Stimulated activated naive CD4-positive, alpha-beta T cell treated with Interleukin-2 at 50 U/mL for 16 hours (primary cell): ENCODE measurements at places on chromosomes 5 and 9.

- DNase-seq = no peak
Measured at GRCh38 chr5:132480042-132480441, 10.5 kb downstream of the IRF1 start.

DNA sequence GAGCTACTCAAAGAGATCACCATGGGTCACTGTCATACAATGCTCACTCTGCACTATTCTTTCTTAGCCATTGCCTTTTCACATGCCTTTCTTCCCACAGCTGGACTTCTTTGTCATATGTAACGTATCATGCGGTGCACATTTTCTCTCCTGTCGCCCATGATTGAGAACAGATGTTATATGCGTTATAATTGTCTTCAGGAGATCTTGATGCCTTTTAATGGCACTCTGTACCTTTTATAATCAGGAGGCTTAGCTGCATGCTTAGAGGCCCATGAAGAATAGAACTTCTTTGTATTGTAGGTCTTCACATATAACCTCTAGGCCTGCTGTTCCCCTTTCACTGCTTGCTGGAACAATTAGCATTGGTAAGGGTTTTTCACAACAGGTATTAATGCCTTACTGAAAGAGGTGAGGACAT lies 436.1 kb downstream of the CDH10 start:
- no peak for DNase-seq

DNA sequence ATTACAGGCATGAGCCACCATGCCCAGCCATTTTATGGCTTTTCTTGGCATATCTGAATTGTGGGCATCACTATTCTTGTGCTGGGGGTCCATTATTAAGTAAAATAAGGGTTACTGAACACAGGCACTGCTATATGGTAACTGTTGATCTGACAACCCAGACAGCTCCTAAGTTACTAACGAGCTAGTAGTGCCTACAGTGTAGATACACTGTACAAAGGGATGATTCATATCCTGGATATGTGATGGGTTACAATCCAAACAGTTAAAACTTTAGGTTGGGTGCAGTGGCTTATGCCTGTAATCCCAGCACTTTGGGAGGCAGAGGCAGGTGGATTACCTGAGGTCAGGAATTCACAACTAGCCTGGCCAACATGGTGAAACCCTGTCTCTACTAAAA lies 4.3 kb downstream of the CD14 start:
- no peak for DNase-seq

- no peak for DNase-seq
Measured at GRCh38 chr5:113292462-113292861, 142.3 kb downstream of the TSSK1B start.

DNA sequence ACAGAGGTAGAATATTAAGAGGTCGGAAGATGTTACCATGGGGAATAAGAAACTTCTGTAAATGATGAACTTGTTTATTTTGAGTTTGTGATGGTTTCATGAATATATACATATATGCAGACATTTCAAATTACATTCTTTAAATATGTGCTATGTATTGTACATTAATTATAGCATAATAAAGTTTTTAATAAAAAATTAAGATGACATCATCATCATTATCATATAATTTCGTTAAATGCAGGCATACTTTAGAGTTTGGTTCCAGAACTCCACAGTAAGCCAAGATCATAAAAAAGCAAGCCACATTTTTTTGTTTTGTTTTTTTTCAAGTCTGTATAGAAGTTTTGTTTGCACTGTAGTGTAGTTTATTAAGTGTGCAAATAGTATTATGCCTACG lies 1403.5 kb downstream of the EFNA5 start:
- DNase-seq = no peak

- no peak for DNase-seq
Measured at GRCh38 chr5:93587597-93588351, 4.8 kb downstream of the NR2F1 start.

DNA sequence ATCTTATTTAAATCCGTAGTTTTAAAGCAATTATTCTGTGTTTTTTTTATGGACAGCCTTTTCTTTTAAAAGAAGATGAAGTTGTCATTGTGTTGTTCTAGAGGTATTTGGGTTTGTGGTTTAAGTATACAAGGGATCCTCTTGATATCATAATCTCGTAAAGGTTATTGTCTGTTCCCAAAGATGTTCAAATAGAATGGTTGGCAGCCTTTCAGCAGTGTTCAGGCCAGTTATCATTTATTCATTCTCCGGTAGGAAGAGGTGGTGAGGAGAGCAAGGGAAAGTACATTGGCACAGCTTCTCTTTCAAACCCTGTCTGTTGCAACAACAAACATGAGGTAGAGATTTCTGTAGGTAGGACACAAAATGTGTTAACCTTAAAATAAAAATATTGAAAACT lies 147.0 kb downstream of the FOCAD start:
- DNase-seq = no peak

DNA sequence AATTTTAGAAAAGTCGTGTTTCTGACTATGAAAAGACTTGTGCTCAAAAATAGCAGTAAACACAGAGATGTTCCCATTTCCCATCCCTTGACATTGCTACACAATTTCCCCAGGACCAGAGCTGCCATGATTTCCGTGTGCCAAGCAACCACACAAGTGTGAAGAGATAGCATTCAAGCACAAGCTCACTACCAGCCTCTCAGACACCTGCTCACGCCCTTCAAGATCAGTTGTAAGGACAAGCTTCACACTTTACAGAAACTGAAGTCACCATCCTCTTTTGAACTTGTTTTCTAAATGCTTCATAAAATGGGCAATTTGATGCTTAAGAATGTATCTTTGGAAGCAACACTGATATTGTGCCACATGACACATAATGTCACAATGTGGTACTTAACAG lies 333.1 kb downstream of the CAAP1 start:
- no peak for DNase-seq

GRCh38 chr5:178327931-178328711 lies 95.5 kb upstream of the PHYKPL start:
- no peak for DNase-seq

DNA sequence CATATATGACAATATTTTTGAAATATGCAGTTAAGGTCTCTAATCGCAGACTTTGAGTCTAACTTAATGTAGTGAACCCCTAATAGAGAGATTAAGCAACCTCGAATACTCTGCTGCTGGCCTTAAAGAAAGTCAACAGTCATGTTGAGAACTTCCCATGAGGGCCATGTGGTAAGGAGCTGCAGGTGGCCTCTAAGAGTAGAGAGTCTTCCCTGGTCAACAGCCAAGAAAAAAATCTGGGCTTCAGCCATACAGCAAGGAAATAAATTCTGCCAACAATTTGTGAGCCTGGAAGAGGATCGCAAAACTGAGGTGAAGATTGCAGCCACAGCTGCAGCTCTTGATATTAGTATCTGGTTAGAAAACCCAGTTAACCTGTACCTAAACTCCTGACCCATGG lies 935.2 kb upstream of the TYRP1 start:
- DNase-seq = no peak

GRCh38 chr9:99351647-99352046 lies 129.6 kb downstream of the SEC61B start:
- no peak for DNase-seq

- no peak for DNase-seq
Measured at GRCh38 chr5:122921826-122922225, 76.4 kb downstream of the SNX24 start.

- DNase-seq = no peak
Measured at GRCh38 chr9:123300554-123300953, 32.2 kb upstream of the STRBP start.

- DNase-seq = no peak
Measured at GRCh38 chr5:35488791-35489190, 128.9 kb upstream of the SPEF2 start.

DNA sequence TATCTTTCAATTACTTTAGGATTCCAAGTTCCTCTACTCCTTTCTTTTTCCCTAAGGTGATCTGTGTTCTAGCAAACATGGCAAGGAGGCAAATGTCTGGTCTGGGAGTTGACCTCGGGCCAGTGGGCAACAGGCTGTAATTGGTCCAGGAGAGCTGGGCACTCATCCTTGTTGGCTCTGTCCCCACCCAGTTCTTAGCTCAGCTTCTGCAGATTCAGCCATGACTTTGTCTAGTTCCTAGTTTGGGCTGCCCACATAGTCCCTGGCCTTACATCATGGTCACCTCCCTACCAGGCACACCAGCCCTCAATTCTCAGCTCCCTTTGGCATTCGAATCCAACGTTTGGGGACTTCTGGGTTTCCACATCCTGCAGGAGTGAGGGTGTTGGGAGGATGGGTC lies 92.1 kb upstream of the DAP start:
- DNase-seq = no peak

- DNase-seq = no peak
Measured at GRCh38 chr5:77849308-77849900, 73.3 kb upstream of the TBCA start.

DNA sequence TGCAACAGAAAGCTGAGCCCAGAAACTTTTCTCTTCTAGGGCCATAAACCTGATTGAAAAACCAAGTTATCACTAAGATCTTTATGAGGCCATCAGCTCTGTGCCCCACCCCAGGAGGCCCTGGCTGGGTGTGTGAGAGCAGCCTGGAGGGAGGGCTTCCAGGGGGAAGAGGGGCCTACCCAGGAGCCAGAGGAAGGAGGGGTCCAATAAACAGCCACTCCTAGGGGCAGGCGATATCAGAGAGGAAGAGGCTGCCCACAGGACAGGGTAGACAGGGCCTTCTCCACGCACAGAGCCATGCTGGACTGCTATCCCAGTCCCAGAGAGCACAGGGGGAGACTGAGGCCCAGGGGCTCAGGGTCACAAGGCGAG lies 4.5 kb upstream of the CDX1 start:
- DNase-seq = no peak

- no peak for DNase-seq
Measured at GRCh38 chr9:91589101-91589553, 165.5 kb upstream of the NFIL3 start.

- no peak for DNase-seq
Measured at GRCh38 chr9:16119261-16120230, 566.7 kb downstream of the CCDC171 start.

DNA sequence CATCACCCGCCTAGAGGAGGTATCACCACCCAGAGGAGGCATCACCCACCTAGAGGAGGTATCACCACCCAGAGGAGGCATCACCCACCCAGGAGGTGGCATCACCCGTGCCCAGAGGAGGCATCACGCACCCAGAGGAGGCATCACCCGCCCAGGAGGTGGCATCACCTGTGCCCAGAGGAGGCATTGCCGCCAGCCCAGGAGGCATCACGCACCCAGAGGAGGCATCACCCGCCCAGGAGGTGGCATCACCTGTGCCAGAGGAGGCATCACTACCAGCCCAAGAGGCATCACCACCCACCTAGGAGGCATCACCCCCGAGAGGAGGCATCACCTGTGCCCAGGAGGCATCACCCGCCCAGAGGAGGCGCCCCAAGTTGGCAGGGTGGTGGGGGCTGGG lies 2.6 kb downstream of the NOTCH1 start:
- no peak for DNase-seq

DNA sequence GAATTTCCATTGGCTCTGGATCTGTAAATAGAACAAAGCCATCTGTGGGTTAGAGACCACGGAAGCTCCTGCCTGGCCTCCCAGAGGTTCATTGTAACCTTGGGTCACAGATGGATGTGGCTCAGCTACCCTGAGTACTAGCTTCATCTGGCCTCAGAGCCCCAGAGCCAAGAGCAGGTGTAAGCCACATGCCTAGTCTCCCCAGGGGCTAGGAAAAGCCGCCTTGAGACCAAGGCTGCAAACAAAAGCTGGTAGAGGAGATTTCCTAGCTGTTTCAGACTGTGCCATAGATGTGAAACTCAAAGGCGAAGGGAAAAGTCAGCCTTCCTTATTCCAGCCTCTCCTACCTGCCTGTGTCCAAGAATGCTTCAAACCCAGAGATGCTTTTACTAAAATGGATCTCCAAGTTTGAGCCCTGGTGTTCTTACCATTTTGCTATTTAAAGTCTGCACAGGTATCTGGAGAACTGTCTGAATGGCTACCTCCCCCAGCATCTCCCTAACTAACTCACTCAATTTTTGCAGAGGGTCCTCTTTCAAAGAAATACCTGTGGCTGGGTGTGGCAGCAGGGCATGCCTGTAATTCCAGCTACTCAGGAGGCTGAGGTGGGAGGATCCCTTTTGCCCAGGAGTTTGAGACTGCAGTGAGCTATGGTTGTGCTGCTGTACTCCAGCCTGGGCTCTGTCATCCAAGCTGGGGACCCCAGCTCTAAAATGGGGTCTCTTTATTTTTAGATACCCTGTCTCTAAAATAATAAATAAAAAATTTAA lies 42.3 kb upstream of the MAP1B start:
- DNase-seq = no peak

GRCh38 chr5:35900972-35901695 lies 37.3 kb downstream of the CAPSL start:
- DNase-seq = no peak

DNA sequence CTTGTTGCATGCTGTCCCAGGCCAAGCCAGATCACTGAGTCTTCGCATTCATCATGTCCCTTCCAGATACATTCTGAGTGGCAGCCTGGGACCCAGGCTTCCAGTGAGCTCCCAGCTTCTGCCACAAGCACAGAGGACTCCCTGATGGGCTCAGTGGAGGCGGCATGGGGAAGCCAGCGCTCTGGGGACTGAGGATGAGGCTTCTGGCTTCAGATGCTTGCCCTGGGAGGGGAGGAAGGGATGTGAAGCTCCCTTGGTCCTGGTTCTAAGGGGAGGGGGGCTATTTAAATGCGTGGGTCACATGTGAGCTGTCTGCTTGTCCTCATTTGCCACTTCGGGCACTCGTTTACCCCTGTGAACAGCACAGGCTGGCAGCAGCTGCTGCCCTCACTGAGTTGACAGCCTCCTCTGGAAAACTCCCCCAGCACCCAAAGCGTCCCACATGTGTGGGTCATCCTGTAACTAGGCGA lies 174.0 kb downstream of the NR3C1 start:
- no peak for DNase-seq

GRCh38 chr5:13745508-13745907 lies 199.0 kb downstream of the DNAH5 start:
- DNase-seq = no peak

- DNase-seq = no peak
Measured at GRCh38 chr9:137715321-137715720, 96.5 kb downstream of the EHMT1 start.

GRCh38 chr9:124042201-124042721 lies 30.7 kb downstream of the LHX2 start:
- no peak for DNase-seq

DNA sequence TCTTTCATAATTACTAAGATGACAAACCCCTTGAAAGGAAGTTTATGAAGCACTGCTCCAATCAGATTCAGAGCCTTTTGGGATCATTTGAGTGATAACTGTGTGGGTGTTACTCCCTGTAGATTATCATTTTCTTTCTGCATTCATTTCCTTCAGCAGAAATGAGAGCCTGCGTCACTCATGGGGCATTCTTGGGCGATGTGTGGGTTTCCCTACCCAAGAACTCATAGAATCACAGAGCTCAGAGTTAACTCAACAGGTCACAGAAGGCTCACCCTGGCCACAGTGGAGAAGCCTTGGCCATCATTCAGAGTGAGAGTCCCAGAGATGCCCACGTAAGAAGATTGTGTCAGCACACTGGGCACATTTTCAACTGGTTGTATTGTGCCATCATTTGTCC lies 401.9 kb downstream of the TLE4 start:
- no peak for DNase-seq

GRCh38 chr9:9790216-9790872 lies 822.5 kb downstream of the PTPRD start:
- DNase-seq = no peak
